ENCODE measurements at places on chromosomes 7 and 10. TPM values are rescaled to one million over a fixed set of nuclear protein-coding genes. Genes with fewer than 3 reads are reported as not detected.

Gene VDAC2
- total RNA-seq, result 234 TPM

- no peak for DNase-seq
Observed at GRCh38 chr7:2786607-2787116, 57.4 kb downstream of the GNA12 start.

Gene CDC123
- 118 TPM for total RNA-seq

GRCh38 chr10:132001238-132001972, 19.7 kb upstream of the BNIP3 start:
- no peak for DNase-seq

DNA sequence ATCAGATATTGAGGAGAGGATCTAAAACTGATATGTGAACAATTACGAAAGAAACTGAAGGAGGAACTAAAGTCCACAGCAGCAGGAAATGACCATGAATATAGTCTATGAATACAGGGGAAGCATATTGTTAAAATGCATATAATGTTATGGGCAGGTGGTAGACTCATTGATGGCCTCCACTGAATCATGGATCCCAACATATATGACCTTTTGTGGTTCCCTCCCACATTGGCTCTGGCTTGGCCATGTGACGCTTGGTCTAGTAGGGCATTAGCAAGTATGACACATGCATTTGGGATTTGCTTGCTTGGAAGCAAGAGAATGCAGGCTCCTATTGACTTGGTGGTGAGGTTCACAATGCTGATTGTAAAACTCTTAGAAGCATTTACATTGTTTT, 55.2 kb upstream of the RAB18 start:
- DNase-seq, result peak; percentile 59

Gene TMEM225B
- total RNA-seq, result 0.25 TPM

Gene FZD8
- total RNA-seq, result 7.0 TPM

Gene FBXL13
- total RNA-seq, result 0.17 TPM

DNA sequence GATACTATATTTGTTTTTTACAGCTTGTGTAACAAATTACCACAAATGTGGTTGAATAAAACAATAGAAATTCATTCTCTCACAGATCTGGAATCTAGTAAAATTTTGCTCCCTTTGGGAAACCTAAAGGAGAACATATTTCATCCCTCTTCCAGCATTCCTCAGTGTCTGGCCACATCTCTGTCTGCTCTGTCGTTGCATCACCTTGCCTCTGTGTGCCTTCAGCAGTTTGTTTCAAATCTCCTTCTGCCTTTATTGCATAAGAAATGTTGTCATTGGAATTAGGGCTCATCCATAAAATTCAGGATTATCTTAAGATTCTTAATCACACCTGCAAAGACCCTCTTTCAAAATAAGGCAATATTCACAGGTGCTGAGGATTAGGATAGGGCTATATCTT, 14.5 kb downstream of the OR2A14 start:
- DNase-seq, result no peak

- no peak for DNase-seq
Observed at GRCh38 chr10:100282907-100283306, 3.6 kb downstream of the BLOC1S2 start.

GRCh38 chr7:47376991-47377616, 204.8 kb downstream of the TNS3 start:
- no peak for DNase-seq

Gene BCCIP
- 111 TPM for total RNA-seq

GRCh38 chr10:4807761-4808507, 18.1 kb upstream of the AKR1E2 start:
- peak; percentile 83 for DNase-seq

GRCh38 chr7:39428221-39428620, 138.0 kb upstream of the YAE1 start:
- DNase-seq, result peak; percentile 60

DNA sequence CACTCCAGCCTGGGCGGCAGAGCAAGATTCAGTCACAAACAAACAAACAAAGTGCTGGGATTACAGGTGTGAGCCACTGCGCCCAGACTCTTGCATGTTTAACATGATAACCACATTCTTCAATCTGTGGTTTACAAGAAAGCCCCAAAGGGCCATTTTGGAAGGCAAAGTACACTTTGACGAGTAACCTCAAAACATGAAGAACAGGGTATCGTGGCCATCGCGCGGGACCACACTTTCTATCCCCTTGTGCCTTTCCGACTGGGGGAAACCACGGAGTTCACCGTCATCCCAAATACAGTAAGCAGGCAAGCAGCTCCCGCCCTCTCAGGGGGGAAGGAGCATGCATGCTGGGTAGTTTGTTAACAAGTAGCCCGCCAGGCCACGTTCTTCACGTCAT, 125.2 kb downstream of the RNF216 start:
- no peak for DNase-seq

Gene UNC5B
- total RNA-seq, result 0.67 TPM

GRCh38 chr7:26633557-26633956, 230.8 kb downstream of the SKAP2 start:
- peak; percentile 20 for DNase-seq

DNA sequence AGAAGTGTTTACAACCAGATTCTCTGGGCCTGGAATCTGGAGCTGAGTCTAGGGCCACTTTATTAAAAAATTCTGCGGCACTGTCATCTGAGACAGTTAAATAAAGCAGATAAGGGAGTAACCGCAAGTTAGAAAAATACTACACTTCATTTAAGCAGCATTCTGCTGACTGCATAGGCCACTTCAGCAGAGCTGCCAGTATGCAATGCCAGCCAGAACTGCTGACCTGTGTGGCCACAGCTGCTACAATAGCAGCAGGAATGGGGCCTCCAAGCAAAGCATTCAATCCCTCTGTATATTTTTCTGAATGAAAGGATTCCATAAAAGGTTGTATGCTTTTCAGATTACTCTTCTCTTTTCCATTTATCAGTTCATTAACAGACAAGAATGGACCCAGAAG, 136.0 kb downstream of the COL28A1 start:
- no peak for DNase-seq

DNA sequence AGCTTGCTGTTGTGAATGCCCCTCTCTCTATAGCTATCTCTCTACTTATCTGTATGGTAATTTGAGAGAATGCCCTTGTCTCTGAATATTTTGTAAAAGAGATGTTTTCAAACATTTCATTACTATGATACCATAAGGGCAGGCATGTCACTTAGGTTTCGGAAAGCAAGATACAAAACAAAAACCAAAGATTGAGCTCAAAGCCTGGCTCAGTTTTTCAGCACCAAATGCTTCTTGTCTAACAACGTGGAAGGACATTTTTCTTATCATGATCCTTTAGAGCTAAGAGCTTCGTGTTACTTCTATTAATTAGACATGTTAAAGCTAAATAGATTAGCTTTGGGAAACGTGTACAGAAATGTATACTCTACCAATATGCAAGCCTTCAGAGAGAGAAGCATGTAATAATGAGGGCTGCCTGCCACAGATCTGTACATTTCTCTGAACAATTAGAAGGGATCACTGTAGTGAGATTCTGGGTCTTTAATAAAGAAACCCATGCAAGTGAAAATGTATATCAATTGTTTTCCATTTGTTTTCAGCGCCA, 148.9 kb downstream of the ARID5B start:
- no peak for DNase-seq

DNA sequence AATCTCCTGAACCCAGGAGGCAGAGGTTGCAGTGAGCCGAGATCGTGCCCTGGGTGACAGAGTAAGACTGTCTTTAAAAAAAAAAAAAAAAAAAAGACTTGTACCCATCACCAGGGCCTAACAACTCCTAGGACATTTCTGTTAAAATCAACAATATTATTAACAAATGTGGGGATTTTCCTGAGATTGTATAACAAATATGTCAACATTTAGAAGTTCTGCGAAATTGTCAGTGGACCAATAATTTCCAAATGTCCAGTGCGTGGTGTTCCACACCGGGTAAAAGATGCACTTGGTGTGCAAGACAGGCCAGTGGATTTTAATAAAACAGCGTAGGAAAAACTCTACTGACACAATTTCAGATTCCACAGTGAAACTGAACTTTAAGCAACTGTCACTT, 71.1 kb downstream of the TNS3 start:
- no peak for DNase-seq

Gene ZNF488
- total RNA-seq, result 1.6 TPM

DNA sequence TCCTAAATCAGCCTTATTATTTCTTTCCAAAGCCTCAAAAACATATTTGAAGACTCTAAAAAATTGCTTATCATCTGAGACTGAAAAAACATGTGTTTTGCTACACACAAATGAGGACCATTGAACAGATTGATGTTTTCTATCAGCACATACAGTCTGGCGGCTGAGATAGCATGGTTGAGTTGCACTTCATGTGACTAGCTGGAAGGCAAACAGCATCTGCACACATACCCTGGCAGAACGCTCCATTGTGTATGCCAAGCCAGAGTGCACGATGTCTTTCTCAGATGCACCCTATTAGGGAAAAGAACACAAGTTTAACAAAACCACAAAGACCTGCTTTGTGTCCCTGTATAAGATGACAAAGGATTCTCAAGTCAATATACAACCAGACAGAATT, 33.0 kb downstream of the FAM25A start:
- DNase-seq, result no peak

Gene CYP3A4
- total RNA-seq, result not detected

DNA sequence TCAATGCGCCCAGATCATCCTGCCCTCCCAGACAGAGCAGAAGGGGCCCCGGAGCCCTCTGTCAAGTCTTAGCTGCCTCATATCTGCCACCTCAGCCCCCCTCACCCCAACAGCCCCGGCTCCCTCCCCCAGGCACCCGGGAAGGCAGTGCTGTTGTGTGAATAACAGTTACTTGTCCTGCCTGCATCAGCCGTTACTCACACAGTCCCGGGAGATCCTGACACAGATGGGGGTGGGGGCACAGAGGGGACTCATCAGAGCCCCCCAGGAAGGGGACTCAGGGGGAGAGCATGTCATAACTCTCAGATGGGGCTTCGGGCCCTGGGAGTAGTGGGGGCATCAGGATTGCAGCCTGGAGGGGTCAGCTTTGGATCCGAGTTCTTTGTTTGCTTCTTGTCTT, 12.4 kb upstream of the SERPINE1 start:
- DNase-seq, result peak; percentile 47

GRCh38 chr7:151248346-151249033, at the start of gene SMARCD3:
Gene SMARCD3 (minus strand): TSS chr7:151248694. CDS start chr7:151248562, 132 bp downstream.
- DNase-seq, result no peak

Data from foreskin keratinocyte (primary cell).